Sciatic nerve (tissue), 2 donors: ENCODE measurements at places on chromosomes 6 and 20.

DNA sequence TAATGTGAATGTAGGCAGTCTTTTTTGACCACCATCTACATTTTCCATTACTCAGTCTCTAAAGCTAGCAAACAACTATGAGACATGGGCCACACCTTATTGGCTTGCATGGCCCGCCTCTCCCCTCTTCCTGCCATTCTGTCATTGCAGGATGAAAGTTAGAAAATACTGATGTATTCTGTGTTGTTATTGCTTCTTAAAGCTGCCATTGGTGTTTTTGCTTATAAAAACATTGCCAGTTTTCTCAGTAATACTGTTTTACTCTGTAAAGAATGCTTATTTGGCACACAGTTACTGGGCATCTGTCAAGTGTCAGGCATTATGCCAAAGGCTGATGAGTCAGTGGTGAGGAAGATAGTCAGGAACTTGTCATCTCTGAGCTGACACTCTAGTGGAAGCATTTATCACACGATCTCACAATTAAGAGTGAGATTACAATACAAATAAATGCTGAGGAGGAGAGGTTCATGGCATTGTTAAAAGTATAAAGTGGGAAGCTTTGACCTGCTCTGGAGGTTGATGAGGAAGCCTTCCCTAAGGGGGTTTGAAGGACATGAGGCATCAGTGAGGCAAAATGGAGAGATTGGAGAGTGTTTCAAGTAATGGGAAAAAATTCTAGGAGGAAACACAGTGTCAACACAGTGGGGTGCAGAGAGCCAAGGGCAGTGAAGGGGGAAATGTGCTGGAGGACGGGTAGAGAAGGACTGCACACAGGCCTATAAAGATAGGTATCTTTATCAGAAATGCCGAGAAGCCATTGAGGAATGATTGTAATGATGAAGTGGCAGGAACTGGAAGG is 14.7 kb downstream of the KLHL32 start:
- DNase-seq, result no peak

- no peak for DNase-seq
Observed at GRCh38 chr20:6051505-6051904, 2.4 kb downstream of the LRRN4 start.

GRCh38 chr6:92043777-92044176 is 1375.6 kb downstream of the EPHA7 start:
- DNase-seq, result no peak

DNA sequence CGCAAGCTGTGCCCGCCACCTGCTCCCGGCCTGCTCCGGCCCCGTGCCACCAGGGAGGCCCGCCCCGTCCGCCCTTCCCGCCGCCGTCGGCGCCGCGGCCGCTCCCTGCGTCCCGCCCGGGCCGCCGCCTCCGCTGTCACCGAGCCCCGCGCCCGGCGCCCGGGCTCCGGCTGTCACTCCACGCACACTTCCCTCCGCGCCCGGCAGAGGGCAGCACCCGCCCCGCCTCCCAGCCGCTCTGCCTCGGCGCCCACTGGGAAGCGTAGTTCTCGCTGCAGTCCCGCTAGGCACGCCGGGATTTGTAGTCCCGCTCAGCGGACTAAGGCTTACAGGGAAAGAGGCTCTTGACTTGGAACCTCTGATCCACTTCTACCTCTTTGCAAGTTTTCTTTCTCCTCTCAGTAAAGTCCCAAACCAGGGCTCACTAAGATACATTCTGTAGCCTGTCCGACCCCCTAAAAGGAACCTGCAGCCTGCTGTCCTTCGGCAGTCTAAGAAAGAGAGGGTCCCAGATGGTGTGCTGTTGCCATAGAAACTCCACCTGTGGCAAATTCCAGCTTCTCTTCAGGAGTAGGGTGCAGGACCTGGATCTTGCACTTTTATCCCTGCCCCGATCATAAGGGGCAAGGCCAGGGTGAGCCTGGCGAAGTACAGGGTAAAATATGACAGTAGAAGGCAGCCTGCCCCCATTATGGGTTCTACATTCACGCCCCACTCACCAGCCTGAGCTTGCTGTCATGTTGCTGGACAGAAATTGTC is at the start of gene TFEB:
TSS of gene TFEB (minus strand) at position 182 of the 759 bp plus-strand sequence. CDS start 44,395 bp downstream, outside the sequence.
- peak; percentile 97 for DNase-seq

DNA sequence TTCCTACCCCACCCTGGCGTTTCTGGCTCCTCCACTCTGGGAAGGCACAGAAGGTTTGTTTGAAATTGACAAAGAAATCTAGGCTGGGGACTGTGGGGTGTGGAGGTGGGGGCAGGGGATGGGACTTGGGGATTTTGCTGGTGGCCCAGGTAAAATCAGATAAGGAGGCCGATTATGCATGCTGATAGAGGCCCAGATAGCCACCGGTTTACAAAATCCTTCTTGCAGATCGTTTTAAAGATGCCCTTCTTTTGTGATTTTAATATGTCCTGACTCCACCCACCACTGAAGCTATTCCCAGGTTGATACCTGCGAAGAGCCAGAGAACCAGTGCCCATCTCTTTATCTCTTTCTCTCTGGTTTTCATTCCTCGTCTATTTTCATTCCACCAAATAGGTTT is 104.9 kb downstream of the TFAP2C start:
- DNase-seq, result no peak

- DNase-seq, result no peak
Observed at GRCh38 chr6:163712566-163712961, 298.0 kb downstream of the QKI start.

DNA sequence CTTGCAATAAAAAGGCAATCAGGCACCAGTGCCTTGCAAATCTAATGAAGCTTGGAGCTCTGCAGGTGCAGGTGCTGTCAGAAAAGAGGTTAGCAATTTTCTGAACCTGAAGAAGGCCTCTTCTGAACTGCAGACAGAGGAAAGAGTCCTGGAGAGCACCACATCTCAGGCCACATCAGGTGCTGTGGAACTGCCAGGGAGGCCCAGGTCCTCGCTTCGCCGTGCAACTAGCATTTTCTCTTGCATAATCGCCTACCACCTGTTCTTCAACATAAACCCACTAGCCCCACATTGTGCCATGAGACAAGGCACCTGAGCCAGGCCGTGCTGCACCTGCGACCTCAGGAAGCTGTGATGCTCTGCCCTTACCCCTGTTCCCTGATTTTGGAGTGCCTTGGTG is 187.6 kb downstream of the DTNBP1 start:
- no peak for DNase-seq

- DNase-seq, result no peak
Observed at GRCh38 chr6:109478222-109478805, 4.7 kb downstream of the ZBTB24 start.

DNA sequence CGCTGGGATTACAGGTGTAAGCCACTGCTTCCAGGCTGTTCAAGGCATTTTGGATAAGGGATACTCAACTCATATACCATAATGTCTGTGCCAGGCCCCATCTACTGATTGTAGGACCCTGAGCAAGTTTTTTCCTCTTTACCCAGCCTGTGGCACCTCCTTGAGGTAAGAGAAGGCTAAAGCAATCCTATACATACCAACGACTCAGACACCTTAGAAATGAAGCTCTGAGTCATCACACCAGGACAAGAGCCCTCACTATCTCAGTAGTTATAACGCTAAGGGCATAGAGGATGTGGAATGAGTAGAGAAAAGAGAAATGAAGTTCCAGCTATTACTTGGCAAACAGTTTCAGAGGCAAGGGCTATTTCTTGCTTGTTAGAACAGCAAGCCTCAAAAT is 16.9 kb downstream of the NDRG3 start:
- DNase-seq, result no peak

DNA sequence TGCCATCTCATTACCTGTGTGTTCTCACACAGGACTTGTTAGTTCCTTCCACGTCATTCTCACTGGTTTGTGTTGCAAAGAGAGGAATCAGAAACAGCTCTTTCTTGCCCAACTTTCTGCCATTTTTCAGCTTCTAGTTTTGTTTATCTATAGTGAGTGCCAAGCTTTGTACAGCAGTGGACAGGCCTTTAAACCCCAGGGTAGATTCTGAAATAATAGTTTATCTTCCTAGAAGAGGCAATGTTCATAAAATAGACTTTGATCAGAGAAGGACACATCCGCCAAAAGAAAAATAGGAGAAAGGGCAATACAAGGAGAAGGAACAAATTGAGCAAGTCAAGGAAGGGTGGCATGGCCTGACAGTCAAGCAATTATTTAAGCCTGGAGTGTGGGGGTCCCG is 17.7 kb upstream of the TMEM30A start:
- no peak for DNase-seq

GRCh38 chr6:158759966-158760617 is 59.1 kb downstream of the EZR start:
- DNase-seq, result no peak

- no peak for DNase-seq
Observed at GRCh38 chr20:43542674-43543073, 16.2 kb upstream of the SGK2 start.

DNA sequence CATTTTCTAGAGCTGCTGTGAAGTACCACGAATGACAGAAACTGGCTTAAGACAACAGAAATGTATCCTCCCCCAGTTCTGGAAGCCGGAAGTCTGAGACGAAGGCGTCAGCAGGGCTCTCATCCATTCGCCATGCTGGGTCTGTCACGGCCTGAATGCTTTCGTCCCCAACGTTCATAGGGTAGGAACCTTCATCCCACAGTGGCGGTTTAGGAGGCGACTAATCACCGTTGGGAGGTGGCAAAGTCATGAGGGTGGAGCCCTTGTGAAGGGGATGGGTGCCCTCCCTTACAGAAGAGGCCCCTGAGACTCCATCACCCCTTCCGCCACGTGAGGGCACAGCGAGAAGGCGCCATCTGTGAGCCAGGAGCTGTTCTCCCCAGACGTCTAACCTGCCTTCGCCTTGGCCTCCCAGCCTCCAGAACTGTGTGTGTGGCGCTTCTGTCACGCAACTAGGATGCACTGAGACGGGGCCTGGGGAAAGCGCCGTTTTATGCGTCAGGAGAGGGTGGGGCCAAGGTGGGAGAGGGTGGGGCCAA is 250.3 kb downstream of the TTLL2 start:
- DNase-seq, result peak; percentile 50

DNA sequence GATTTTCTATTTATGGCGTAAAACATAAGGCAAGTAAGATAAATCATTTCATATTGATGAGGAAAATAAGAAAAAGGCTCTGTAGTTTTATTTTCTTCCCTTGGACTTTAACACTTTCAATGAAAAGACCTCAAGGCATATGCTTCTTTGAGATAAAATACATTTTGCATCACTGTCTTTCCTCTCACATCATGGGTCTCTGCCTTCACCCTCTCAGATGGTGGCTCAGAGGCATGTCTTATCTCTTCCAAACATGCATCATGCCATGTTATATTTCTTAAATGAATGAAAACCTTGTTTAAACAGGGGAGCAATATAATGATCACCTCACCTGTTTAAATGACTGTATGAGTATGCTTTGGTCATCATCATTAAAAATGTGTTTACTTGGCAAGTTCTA is 59.3 kb downstream of the PRL start:
- DNase-seq, result no peak

- no peak for DNase-seq
Observed at GRCh38 chr6:147936703-147937470, 405.8 kb upstream of the SASH1 start.

DNA sequence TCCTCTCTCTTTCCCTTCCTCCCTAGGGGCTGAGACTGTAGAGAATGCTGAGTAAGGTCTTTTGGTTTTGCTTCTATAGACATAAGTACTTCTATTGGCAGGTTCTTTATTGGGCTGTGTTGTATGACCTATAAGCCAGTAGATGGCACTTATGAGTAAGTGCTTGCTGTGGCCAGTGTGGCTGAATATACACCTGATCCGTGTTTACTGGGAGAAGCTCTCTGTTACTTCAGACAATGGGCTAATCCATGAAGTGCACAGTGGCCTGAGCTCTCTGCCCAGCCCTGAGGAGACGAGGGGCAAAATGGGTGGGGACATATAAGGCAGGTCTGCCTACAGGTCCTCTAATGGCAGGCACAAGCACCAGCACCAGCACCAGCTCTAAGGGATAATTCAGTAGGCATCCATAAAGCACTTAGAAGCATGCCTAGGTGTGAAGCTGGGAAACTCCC is 610.3 kb downstream of the RNF144B start:
- no peak for DNase-seq

DNA sequence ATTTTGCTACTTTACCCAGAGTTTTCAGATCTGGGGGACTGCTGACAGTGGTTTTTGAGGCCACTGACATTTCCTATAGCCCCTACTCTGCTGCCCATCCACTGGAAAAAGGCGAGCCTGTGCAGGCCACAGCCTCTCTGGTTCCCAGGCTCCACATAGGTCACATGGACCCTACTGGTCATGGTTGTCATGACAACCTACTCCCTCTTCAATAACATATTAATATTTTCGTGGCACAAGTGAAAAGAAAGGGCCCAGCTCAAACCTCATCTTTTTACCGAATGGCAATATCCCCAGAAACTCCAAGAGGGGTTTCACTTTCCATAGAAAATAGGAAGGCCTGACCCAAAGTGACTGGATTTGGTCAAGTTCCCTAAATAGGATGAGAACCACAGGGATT is 11.0 kb upstream of the FOXO3 start:
- no peak for DNase-seq

DNA sequence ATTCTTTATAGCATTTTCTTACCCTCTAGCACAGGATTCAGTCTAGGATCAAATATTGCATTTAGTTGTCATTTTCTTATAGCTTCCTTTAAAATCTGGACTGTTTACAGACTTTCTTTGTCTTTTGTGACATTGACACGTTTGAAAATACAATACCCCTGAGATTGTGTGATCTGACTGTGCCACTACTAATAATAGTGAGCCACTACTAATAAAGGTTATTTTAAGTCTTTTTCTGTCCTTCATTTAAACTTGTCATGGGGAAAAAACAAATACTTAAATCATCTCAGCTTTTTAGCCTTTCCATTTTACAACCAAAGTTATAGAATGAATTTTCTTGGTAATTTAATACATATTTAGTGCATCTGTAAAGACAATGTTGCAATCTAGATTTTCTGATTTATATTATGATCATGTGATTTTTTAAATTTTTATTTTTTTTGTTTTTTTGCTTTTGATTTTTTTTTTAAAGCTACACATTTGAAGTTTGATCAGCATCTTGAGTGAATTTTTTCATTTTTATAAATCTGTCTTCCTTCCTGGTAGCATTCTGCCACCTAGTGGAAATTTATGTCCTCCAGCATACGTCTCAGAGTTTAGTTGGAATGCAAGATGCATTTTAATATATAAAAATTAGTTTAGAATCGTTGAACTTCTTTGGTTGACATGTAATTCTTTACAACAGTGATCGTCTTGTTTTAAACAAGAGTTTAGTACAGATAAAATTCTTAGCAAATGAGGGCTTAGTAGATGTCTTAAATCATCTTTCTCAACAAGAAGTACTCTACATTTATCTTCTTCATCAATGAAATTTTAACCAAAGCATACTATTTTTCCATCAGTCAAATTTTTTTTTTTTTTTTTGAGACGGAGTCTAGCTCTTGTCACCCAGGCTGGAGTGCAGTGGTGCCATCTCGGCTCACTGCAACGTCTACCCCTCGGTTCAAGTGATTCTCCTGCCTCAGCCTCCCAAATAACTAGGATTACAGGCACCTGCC is 119.4 kb downstream of the NCOA3 start:
- DNase-seq, result no peak

- no peak for DNase-seq
Observed at GRCh38 chr6:41325446-41326066, 9.9 kb upstream of the NCR2 start.

DNA sequence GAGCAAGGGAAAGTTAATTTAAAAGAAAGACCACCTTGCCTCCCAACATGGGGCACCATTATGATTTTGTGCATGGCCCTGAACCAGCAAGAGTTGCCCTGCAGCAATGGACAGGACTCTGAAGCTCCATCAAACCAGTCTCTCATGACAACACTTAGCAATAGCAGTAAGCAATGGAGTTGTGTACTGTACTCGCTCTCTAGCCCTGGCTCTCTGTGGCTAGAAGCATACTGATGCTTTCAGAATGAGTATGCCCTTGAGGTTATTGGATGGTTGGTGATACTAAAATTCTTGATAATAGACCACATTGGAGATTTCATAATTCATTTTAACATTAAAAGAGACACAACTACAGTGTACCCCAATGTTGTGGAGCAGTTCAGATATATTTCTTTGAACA is 23.2 kb upstream of the LMBRD1 start:
- DNase-seq, result no peak
